ENCODE measurements at places on chromosomes 16 and 17.

- no peak for DNase-seq
These were observed 18.1 kb upstream of the RFFL start for GRCh38 chr17:35081638-35082037.

DNA sequence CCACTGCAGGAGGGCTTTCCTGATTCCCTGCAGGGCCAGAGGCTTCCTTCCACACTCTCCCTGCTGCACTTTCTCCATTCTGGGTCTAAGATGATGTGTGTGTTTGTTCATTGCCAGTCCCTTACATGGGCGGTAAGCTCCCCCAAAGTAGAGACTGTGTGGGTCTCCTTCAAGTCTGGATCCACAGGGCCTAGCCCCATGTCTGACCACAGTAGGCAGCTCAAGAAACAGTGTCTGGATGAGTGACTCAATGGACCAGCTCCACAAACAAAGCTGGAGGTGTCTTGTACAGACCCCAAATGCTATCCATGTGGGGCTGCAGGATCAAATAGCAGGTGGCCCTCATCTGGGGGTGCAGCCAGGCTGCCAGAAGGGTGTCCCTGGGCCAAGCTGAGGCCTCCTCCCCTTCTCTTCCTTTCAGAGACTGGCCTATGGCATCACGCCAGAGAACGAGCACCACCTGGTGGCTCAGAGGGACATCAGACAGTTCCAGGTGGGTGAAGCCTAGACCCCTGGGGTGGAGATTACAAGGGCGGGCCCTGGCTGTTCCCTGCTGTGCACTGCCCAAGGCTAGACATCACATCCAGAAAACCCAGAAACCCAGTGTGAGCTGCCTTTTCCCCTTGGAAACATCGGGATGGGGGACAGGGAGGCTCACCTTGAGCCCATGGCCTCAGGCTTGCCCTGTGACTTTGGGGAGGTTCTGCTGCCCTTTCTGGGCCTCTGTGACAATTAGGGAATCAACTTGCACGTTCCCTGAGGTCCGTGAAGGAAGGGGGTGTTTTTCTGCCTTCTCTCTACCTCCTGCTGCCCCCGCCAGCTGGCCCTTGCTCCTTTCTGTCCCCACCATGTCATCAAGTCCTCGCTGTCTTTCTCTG is 45.9 kb downstream of the SLC6A2 start:
- DNase-seq: no peak

GRCh38 chr17:72199256-72199655 is 78.4 kb downstream of the SOX9 start:
- DNase-seq: no peak

- no peak for DNase-seq
These were observed 68.5 kb upstream of the MED9 start for GRCh38 chr17:17408236-17408794.

Measured in stimulated activated CD8-positive, alpha-beta memory T cell treated with anti-CD3 and anti-CD28 coated beads, Interleukin-4, amount 100 ng/mL, for 4 hours (primary cell).